Hypothalamus (tissue), 51 donors: ENCODE measurements at places on chromosomes 11 and 22.

DNA sequence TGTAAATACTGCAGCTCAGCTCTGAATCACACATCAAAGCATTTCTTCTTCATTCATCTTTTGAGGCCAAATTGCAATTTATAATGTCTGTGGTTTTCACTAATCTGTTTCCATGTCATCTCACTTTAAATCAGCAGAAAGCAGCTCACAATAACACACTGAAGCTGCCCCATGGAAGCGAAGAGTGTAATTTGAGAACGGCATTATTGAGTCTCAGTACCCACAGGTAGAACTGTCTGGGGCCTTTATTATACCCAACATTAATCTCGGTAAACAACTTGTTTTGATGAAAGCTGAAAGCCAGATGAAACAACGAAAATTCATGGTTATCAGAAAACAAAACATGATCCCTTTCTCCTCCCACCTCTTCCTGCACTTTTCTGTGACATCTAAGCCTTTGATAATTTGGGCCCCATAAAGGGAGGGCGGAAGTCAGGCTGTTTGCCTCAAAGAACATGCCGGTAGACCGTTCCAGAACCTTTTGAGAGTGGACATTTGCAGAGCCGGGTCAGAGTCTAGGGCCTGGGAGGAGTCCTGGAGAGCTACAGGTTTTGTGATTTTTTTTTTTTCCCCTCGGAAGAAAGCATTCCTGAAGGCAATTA is 68.2 kb upstream of the SESN3 start:
- no peak for DNase-seq

DNA sequence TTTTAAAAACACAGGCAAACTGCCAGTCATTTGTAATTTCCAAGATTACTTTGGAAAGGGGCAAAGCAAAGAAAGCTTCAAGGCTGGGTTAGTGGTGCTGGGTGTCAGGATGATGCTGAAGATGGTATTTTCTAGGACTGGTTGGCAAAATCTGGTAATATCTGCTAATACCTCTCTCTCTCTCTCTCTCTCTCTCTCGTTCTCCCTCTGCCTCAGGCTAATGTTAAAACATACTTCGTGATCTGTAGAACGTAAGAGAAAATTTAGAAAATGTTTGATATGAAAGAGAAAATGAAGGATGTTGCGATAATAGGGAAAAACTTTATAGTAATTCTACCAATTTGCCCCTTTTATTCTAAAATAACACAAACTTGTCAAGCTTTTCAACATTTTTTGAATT is 9.4 kb upstream of the LGR4 start:
- no peak for DNase-seq

DNA sequence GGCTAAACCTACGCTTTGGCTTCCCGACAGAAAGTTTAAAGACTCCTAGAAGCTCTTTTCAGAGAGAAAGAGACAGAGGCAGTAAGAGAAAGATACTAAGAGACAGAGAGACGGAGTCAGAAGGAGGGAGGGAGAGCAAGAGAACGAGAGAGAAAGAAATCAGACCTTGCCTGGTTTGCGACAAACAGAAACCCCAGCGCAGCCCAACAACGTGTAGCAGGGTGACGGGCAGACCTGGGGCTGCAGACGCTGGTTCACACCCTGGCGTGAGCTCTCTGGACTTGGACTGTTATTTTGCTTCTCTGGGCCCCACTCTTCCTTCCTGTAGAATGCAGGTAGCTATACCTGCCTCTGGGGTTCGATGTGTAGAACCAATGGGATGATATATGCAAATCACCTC is 244.4 kb upstream of the SYN3 start:
- DNase-seq = no peak

DNA sequence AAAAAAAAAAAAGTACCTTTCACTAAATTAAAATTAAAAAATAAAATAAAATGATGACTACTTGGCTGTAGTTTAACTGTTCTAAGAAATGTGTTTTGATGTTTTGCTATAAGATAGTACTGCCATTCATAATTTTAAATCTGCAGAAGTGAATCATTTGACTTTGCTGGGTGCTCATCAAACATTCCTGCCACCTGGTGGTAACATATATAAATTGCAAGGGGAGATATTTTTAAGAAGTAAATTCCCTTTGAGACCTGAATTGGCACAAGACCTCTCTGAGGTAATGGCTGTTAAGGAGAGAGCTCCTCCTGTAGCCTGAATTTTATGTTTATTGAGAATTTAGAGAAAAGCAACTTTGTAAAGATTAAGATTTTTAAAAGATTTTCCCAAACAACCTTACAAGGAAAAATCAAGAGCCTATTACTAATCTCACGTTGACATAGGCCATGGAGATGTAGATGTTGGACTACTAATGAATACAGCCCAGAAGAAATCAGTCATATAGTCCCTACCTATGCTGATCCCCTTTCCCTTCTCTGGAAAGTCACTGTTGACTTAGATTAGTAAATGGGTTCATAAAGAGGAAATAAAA is 11.9 kb upstream of the NARS2 start:
- no peak for DNase-seq

- DNase-seq = no peak
Observed at GRCh38 chr22:49760630-49761571, 66.8 kb downstream of the BRD1 start.

- no peak for DNase-seq
Observed at GRCh38 chr22:36901411-36902142, 11.9 kb upstream of the CSF2RB start.

GRCh38 chr11:67561971-67562619 is 21.5 kb upstream of the GSTP1 start:
- no peak for DNase-seq
